ENCODE measurements at places on chromosomes 12 and 14. TPM values are rescaled to one million over a fixed set of nuclear protein-coding genes. Genes with fewer than 3 reads are reported as not detected.

DNA sequence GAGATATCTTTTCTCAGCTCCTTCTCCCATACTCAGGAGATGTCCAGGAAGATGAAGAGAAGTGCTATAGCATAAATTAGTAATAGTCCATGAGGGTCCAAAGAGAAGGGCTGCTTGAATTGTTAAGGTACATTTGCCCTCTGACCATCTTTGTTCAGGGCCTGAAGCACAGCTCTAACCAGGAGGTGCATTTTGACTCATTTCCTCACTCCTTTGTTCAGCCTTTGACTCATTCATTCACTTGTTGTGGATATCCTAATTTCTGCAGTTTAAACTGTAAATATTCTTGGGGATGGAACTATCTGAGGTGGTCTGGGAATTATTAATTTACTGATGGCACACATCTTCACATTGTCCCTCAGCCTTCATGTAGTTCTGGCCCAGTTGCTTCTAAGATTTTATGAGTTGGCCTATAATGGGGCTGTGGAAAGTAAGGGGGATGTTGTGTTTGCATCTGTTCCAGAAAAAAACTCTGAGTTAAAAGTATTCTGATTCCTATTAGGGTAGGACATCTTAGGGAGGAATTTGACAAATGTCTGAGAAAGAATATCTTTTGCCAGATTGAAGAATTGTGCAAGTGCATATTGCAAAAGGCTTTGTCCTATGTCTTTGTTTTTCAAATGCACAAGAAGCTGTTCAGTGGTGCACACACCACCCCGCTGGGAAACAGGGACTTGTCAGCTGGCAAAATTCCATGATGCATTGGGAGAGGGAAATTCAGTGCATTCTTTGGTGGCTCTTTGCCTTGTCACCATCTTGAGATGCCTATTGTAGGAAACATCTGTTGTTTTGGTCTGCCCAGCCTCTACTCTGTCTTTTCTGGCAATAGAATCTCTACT is 22.1 kb downstream of the SMOC1 start:
- DNase-seq, result no peak

- no peak for DNase-seq
Observed at GRCh38 chr14:90696720-90697119, 119.5 kb downstream of the TTC7B start.

DNA sequence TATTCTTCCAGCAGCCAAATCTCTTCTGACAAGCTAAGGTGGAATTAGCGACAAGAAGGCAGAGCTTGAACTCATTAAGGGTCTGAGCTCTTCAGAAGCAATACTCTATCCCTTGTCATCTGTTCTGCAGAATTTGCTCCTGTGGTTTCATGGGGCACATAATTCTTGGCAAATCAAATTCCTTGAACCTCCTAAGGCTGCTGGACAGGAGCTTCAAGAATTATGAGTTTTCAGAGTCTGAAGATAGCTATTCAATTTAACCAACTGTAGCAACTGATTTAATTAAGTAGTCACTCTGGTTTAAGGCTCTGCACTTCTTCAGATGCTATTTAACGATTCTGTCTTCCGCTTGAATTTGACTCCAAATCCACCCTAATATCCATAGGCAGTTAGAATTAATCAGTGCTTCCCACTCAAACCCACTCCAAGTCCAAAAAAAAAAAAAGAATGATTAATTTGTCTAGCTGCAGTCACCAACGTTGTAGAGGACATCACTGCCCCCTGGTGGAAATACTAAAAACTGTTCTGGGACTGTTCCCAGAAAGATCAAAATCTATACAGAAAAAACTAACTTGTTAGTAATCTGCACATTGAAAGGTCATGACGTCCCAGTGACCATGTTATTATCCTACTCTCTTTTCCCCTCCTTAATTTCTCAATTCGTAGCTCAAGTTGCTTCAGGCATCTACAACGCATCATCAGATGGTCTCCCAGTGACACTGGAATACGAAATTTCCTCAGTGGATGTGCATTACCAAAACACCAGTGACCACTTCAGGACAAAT is 169.9 kb downstream of the KIF21A start:
- peak; percentile 8 for DNase-seq

DNA sequence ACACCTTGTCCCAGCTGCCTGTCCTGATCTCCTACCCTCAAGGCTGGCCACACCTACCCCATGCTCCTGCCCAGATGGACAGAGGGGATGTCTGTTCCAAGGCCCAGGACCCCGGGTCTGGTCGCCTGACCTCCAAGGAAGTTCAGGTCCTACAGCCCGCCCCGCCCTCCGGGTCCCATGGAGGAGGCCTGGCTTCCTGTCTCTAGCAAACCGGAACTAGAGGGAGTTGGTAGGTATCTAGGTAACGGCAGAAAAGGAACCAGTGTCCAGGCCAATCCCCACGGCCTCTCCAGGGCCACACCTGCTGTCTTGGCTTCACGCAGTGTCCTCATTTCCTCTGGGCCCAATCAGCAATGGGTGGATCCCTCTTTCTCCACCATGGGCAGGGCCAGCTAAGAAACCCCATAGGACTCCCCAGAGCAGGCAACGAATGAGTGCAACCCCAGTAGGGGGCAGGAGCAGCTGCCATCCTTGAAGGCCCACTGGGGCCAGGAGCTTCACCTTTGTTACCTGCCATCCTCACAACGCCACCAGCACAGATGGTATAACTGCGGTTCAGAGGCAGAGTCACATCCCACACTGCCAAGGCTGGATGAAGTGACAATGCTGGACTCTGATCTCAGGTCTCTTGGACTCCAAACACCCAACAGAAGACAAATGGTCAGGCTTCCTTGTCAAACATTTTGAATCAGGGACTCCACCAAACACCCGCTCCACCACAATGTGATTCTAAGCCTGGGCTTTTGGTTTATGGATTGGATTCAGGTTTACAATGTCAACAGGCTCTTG is 25.1 kb upstream of the RPLP0 start:
- DNase-seq, result no peak

The PROX2 gene
- total RNA-seq, result not detected
